ENCODE measurements at places on chromosomes 5 and 9.

DNA sequence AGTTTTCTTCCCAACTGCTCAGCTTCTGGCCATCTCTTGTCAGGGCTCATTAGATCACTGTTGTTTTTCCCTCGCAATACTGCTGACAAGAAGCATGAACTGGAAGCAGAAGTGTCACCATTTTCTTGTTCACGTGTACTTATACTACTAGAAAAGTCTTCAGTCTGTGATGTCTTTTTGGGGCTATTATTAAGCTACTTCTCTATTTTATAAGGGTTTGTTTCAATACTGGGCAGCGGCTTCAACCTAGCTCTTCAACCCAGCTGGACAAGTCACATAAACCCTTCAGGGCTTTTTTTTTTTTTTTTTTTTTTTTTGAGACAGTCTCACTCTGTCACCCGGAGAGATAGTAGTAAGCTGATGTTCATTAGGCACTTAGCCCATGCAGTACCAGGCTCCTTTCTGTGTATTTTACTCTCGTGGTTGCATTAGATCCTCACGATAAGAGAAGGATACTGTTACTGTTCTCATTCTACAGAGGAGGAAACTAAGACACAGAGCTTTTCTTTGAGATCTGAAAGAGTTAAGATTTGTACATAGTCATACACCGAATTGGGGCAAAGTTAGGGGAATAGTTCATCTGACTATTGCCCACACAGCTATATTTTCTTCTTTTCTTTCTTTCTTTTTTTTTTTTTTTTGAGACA lies 20.5 kb downstream of the RAPGEF1 start:
- no peak for DNase-seq

GRCh38 chr5:122999947-123000563 lies 36.5 kb downstream of the PPIC start:
- DNase-seq, result peak; percentile 47

DNA sequence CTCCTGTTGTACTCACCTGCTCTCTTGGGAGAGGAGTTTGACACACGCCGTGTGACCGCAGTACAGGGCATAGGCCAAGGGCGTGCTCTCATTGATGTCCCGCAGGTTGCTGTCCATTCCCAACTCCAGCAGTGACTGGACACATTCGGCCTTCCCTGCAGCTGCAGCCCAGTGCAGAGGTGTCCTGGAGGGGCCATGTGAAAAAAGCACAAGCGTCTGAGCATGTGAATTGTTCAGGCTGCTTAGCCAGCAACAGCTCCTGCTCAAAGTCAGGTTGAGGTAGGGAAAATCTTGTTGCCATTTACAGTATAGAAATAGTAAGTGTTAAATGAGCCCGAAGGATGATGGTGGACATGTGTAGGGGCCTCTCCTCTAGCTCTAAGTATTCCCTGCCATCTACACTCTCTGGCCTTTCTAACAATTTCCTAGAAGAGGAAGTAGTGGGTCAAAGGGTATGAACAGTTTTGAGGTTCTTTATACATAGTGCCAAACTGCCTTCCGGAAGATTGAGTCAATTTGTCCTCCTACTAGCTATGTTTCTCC lies 116.5 kb downstream of the ANKRD55 start:
- DNase-seq, result no peak

GRCh38 chr5:80041527-80041926 lies 6.4 kb downstream of the THBS4 start:
- no peak for DNase-seq

GRCh38 chr9:38008168-38009034 lies 60.6 kb downstream of the SHB start:
- DNase-seq, result peak; percentile 7

DNA sequence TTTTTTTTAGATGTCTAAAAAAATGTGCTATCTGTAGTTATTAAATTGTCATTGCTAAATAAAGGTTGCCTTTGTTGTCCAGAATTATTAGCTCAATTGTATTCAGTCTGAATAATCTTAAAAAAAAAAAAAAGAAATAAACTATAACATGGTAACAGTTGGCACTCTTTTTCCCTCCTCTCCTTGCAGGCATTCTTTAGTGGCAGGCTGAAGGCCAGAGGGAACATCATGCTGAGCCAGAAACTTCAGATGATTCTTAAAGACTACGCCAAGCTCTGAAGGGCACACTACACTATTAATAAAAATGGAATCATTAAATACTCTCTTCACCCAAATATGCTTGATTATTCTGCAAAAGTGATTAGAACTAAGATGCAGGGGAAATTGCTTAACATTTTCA lies 87.6 kb upstream of the FAM170A start:
- DNase-seq, result no peak

DNA sequence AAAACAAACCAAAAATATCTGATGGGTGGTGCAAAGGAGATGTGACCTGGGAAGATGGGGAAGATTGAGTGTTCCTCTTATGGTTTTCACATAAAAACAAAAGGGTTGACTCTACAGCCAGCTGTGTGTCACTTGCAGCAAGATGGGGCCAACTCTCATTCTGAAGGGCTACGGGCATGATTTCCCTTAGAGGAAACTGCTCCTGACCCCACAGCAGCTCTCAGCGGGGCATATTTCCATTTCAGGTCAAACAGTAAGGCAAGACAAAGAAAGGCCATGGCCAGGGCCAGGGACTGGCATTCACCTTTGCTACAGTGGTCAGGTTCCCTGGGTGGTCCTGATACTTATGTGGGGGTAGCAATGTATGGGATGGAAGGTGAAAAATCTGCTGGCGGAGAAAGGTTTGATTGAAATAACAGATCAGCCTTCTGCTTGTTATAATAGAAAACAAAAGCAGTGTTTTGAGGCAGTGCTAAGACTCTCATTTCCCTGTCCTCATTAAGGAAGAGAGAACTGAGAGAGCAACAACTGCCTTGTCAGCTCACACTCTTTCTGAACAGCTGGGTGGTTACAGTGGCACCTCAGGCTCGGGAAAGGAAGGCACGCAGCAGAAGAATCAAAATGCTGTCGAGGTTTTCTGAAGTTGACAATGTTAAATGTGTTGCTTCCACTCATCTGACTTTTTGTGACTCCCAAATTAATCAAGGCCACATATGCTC lies 120.7 kb upstream of the PCA3 start:
- DNase-seq, result peak; percentile 73

- no peak for DNase-seq
These were observed 84.0 kb downstream of the GNAQ start for GRCh38 chr9:77947651-77948050.

- DNase-seq, result no peak
These were observed 110.3 kb upstream of the TARS1 start for GRCh38 chr5:33330426-33330825.

GRCh38 chr5:171492781-171493180 lies 73.3 kb downstream of the FGF18 start:
- no peak for DNase-seq

GRCh38 chr9:93871286-93871685 lies 83.9 kb downstream of the BARX1 start:
- DNase-seq, result no peak

- peak; percentile 10 for DNase-seq
These were observed at the start of gene PPP1R26 for GRCh38 chr9:135479469-135480052. Gene PPP1R26 (plus strand): TSS chr9:135479782. CDS start chr9:135484511, 4,729 bp downstream.

DNA sequence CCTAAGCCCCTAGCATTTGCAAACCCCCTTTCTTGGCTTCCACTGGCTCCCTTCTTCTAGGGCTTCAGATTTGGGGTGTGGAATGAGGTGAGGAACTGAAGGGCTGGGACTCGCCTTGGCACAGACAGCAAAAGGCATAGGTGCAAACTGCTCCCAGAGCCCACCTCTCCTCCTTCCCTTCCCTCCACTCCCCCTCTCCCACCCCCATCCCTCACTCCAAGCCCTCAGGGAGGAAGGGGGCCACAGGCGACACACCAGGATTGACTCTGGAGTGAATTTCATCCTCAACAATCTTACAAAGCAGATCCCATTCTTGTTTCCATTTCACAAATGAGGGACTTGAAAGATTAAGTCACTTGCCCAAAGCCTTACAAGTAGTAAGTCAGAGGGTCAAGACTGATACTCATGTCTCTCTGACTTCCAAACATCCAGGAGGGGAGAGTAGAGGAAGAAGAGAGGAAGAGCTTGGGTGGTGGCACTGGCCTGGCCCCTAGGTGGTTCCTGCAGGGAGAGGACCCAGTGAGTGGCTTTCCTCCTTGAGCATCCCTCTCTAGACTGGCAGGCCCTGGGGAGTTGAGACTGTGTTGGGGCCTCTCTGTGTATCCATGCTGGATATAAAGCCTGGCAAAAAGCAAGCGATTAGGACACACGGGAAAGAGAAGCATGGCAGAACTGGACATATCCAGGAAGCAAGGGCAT lies 193.1 kb downstream of the GABBR2 start:
- no peak for DNase-seq

DNA sequence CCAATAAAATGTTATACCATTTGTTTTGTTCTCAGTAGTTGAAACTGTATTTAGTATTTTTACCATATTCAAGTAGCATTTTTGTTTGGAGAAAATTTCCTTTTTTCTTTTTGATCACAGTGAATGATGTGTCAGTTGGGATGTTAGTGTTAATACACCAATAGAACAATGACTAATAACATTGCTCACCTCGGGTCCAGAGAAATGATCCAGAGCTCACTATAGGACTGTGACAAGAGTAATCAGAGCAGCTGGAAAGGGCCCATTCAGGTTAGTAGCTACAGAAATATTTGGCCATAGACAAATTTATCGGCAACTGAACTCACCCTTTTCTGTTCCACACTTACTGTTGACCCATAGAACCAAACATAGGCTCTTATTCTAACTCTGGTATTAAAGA lies 989.2 kb downstream of the TLE4 start:
- DNase-seq, result no peak

GRCh38 chr5:179470201-179470600 lies 80.2 kb upstream of the RUFY1 start:
- no peak for DNase-seq

DNA sequence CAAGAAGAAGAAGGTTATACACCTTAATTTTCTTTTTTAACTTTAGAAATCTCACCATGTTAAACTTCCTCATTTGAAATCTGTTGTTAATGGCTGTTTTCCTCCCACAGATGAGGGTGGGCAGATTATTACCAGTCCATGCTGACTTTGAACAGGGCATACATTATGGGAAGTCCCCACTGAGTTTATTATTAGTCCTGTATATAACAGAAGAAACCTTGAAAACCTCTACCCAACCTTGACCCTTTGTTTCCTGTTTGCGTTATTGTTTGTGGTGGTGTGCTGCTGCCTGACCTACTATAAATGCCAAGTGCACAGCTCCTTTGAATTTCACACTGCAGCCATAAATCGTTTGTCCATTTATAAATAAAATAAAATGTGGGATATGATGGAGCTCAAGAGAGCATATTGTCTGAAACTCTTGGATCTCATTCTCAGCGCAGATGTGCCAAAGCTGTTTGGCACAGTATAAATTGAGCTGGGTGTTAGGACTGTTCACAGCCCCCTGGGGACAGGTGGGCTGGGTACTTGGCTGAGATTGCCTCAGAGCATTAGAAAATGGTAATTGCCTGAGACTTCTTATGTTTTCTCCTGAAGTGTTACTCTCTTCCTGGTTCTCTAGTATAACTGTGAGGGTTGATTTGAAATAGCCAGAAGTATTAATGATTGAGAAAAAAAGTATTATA lies 139.6 kb downstream of the SPATA31D1 start:
- DNase-seq, result peak; percentile 95

DNA sequence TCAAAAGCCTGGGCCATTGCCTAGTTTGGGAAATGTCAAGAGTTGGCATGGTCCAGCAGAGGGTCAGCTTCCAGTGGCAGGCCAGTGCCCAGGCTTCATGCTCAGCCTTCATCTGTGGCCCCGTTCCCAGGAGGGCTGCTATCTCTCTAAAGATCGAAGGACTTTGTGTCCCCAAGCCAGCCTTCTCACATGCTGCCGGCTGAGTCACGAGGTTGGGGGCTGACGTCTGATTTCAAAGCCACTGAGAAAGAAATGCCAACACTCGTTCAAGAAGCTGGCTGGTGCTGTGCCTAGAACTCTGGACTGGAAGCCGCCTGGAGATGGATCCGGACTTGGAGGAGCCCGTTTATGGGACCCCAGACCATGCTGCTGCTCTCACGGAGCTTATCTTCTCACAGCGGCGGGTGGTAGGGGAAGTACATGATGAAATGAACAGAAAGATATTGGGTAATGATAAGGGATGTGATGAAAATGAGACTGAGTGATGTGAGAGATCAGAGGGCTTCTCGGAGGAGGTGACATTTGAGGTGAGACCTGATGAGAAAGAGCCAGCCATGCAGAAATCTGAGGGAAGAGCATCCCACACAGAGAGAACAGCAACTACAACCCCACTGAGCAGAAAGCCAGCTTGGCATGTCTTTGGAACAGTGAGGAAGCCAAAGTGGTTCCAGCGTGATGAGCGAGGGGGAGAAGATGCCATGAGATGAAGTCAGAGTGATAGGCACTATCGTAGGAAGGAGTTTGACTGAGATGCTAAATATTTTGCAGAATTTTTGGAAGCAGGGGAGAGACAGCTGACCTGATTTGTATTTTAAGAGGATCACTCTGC lies 54.9 kb upstream of the BOD1 start:
- no peak for DNase-seq

DNA sequence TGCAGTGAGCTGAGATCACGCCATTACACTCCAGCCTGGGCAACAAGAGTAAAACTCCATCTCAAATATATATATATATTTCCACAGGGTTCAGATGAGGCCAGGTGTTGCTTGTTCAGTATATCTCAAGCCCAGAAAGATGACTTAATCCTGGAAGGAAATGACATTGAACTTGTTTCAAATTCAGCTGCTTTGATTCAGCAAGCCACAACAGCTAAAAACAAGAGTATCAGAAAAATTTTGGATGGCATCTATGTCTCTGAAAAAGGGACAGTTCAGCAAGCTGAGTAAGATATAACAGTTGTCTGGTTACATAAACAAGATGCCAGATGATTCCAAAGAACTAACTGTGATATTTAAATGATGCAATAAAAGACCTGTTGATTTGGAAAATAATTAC lies 352.0 kb downstream of the KCTD16 start:
- DNase-seq, result no peak

DNA sequence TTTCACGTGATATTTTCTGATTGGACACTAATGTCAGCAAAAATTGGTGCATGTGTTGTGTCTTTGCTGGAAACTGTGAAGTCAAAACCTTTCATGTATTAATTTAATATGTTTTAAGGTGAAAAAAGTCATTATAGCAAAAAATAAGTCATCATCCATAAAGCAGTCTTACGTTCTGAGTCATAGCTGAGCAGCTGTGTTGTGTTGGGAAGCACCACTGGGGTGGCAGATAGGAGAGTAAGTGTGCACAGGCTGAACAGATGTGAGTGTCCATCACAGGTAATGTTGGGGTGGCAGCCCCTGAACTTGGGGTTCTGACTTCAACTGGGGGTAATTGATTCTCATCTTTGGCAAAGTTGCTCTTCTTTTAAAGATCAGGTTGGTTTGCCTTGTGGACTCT lies 156.8 kb downstream of the NXNL2 start:
- DNase-seq, result no peak

GRCh38 chr9:10793306-10793705 lies 180.5 kb upstream of the PTPRD start:
- no peak for DNase-seq

- no peak for DNase-seq
These were observed 640.0 kb downstream of the RAB3C start for GRCh38 chr5:59222687-59223511.

- no peak for DNase-seq
These were observed 11.2 kb downstream of the ANKS6 start for GRCh38 chr9:98784831-98785806.

GRCh38 chr5:74122979-74123590 lies 497.1 kb downstream of the ARHGEF28 start:
- DNase-seq, result no peak

Data from OCI-LY7 (cell line).